Bronchial smooth muscle cell (primary cell): ENCODE measurements at places on chromosomes 16 and 17. TPM values are rescaled to one million over a fixed set of nuclear protein-coding genes. Genes with fewer than 3 reads are reported as not detected.

The STX1B gene
- 1.0 and 3.5 TPM in 2 replicates for total RNA-seq

The WFIKKN1 gene
- 0.09 and 0.32 TPM in 2 replicates for total RNA-seq

The HCFC1R1 gene
- 16.8 and 30.7 TPM in 2 replicates for total RNA-seq

The ABCA6 gene
- total RNA-seq, result 31.7 and 55.2 TPM in 2 replicates

The GDE1 gene
- 45.9 and 53.1 TPM in 2 replicates for total RNA-seq

The LGALS9C gene
- total RNA-seq, result not detected in 2 replicates

The OTOP3 gene
- total RNA-seq, result not detected in 2 replicates

The GINS3 gene
- total RNA-seq, result 1.0 and 1.1 TPM in 2 replicates

The IL34 gene
- total RNA-seq, result 2.4 and 3.9 TPM in 2 replicates

The DERL2 gene
- 16.9 and 20.2 TPM in 2 replicates for total RNA-seq

The IKZF3 gene
- under 0.01 TPM in 1 of 2 replicates, not detected in the other for total RNA-seq

The RCVRN gene
- total RNA-seq, result not detected in 2 replicates

The TEKT5 gene
- 0.34 TPM in 1 of 2 replicates, not detected in the other for total RNA-seq

The FOXO3B gene
- total RNA-seq, result 1.7 and 4.1 TPM in 2 replicates

The CACNB1 gene
- total RNA-seq, result 4.3 and 7.1 TPM in 2 replicates

The KRT32 gene
- 0.16 TPM in 1 of 2 replicates, not detected in the other for total RNA-seq

The ODAD4 gene
- total RNA-seq, result 0.26 and 1.1 TPM in 2 replicates
